Stromal cell of bone marrow (primary cell): ENCODE measurements at places on chromosomes 6 and 20.

- peak; percentile 44 for DNase-seq
These were observed 58.4 kb downstream of the GJA10 start for GRCh38 chr6:89952686-89953085.

DNA sequence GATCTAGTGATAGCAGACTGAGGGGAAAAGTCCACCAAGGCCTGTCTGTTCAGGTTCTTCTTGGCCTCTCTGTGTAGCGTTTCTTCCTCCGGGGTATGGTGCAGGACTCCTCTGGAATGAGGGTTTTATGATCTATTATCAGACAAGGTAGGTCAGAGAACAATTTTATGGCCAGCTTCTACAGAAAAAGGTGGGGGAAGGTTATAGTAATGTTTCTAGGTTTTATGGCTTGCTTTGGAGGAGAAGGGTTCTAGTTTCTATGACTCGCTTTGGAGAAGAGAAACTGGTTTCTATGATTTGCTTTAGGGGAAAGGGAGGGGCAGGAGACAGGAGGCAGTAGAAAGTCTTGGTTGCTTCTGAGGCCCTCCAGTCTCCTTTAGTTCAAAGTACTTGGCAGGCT, 144.8 kb upstream of the LAMA2 start:
- DNase-seq: no peak

- DNase-seq: no peak
These were observed 86.2 kb downstream of the AHI1 start for GRCh38 chr6:135411339-135411738.

DNA sequence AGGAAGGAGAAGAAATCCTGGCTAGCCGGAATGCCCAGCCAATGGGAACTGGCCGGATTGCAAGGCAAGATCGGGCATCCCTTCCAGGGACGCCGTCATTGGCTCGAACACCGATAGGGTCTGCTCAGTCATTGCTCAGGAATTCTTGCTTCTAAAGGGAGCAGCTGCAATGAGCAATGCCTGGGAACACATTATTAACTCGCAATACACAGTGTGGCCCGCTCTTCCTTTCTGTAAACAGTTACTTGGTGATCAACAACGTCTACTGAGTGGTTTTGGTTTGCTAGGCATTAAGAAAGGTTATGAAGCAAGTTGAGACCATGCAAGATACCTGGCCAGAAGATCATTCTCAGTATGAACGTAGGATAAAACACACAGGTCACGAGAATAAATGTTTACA, 165.4 kb upstream of the CITED2 start:
- peak; percentile 67 for DNase-seq

GRCh38 chr6:24719125-24719971, at the start of gene C6orf62:
TSS of gene C6orf62 (minus strand) at chr6:24719154. CDS start at chr6:24718668, 486 bp downstream.
- no peak for DNase-seq

DNA sequence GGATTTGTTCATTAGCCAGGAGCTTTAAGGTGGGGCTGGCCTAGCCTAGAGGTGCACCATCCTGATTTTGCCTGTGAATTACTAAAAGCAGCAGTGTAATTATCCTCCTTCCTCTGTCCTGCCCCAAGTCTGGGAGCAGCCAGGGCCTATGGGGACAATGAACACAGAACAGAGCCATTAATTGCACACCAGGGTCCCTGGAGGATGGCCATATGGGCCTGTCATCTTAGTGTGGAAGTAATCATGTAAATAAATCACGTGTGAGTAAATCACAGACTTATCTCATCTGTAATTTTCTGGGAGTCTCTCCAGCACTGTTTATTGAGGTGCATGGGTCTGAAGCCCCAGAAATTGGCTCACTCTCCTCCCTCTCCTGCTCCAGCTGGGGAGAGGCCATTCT, 176.3 kb downstream of the LRFN2 start:
- no peak for DNase-seq

DNA sequence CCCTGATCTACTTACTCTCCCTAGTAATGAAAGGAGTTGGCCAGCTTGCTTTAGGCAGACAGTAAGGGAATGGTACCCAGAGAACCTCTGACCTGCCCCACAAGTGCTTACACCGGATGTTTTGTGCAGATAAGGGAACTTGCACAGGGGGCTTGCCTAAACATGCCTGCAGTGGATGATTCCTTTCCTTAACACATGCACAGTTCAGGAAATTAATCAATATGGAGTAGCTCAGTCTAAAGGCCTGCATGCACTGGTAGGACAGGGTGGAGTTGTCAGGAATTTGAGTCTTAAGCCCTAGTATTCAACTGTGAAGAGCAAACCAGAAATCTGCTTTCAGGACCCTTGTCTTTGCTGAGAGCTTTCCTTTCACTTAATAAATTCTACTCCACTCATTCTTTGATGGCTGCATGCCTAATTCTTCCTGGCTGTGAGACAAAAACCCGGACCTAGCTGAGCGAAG, 3.9 kb upstream of the TRIM38 start:
- no peak for DNase-seq

DNA sequence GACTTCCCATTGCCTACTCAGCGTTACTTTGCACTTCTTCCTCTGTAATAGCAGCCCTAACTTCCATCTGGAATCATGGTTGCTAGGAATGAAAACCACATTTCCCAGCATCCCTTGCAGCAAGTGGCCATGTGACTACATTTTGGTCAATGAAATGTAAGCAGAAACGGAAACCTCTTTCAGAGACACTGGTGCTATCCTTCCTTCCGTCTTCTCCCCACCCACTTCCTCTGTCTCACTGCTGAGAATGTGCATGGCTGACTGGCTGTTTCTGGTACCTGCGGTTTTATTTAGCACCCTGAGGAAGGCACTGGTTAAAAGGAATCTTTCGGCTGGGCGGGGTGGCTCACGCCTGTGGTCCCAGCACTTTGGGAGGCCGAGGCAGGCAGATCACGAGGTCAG, 107.4 kb downstream of the SCML4 start:
- DNase-seq: no peak

DNA sequence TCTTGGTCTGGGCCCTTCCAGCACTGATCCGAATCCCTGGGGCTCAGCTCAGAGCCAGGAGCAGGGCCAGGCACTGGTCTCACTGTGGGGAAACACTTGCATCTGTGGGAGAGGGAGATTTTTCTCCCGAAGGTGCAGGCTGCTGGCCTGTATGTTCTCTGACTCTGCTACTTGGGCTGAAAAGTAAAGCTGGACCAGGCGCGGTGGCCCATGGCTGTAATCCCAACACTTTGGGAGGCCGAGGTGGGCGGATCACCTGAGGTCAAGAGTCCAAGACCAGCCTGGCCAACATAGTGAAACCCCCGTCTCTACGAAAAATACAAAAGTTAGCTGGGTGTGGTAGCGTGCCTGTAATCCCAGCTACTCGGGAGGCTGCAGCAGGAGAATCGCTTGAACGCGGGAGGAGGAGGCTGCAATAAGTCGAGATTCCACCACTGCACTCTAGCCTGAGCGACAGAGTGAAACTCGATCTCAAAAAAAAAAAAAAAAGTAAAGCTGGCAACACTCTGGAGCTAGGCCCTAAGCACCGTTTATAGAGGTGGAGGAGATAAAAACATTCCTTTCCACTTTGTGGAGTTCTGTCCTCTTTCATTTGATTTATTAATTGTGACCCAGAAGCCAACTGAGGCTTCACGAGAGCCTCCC, 41.7 kb downstream of the JPH2 start:
- no peak for DNase-seq

DNA sequence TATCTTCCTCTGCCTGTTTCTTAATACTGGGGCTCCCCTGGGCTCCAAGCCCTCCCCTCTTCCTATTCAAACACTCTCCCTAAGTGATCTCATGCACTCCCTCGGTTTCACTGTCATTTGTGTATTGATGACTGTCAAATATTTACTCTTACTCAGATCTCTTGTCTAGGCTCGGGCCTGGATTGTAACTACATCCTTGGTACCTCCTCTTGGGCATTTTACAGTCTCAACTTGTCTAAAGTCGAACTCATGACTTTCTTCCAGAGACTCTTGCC, 189.4 kb upstream of the PRDM1 start:
- DNase-seq: no peak

- DNase-seq: no peak
These were observed 10.1 kb upstream of the SNRNP48 start for GRCh38 chr6:7579851-7580250.

GRCh38 chr20:47925593-47925992, 140.3 kb upstream of the SULF2 start:
- DNase-seq: no peak

DNA sequence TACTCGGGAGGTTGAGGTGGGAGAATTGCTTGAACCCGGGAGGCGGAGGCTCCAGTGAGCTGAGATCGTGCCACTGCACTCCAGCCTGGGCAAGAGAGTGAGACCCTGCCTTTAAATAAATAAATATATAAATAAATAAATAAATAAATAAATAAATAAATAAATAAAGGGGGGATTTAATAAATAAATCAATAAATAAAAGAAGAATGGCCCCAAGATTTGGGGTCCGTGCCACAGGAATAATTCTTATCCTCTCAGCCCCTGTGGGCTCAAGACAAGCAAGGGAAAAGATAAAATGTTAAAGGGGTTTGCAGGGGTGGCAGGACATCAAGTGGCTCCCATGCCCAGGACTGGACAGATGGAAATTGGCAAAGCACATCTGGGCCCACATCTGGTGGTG, 31.2 kb upstream of the MDFI start:
- no peak for DNase-seq

GRCh38 chr6:106637051-106637716, 7.8 kb downstream of the QRSL1 start:
- DNase-seq: no peak

DNA sequence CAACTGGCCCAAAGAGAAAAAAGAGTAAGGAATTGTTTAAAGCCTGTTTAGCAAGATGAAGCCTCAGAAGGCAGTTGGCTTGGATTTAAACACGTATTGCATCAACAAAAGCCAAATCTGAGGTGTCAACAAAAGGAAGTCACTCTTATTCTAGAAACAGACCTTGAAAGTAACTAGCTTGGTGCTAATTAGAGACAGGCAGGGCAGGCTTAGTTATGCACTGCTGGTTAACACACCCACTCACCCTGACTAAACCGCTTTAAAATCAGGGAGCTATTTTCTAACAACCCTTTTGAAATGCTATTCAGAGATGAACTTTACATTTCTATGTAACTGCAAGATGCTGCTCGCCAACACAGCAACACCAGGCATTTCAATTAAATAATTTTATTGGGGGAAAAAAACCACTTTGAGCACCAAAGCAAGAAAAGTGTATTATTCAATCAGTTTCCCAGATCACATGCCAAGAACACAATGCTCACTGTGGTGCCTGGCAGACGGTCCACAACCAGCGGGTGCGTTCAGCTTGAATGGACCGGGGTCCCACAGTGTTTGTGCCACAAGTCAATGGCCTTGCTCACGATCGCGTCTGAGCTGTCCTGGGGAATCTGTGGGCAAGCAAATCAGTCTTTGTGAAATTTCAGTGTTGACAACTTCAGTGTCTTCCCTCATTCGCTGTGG, 23.6 kb downstream of the TBC1D7 start:
- no peak for DNase-seq

DNA sequence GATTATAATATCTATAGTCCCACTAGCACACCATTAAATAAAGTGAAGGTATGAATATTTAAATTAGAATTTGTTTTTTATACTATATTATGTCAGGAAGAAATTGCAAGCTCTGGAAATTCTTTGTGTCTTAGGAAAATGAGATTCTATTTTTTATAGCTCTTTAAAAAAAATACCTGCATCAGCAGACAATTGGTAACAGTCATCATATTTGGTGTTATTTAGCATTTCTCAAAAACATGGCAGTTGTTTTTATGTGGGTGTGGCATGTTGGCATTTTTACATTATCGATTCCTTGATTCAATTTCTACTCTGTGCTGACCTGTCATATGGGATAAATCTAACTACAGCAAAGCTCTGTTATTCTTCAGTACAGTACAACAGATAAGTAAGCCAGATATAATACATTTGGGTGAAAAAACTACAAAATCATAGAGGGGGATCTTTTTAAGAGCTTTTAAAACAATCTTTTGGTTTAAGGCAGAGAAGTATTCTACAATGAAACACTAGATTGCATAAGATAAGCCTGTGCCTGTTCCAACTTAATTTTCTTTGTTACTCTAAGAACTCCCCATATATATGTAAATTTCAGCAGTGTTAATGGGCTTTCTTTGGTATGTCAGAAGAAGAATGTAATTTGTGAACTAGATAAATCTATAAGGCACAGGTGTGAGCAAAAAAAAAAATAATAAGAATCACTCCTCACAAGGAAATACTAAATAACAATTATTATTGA, 71.5 kb downstream of the LAMA2 start:
- no peak for DNase-seq

GRCh38 chr20:57609842-57610167, 10.4 kb downstream of the ZBP1 start:
- no peak for DNase-seq

DNA sequence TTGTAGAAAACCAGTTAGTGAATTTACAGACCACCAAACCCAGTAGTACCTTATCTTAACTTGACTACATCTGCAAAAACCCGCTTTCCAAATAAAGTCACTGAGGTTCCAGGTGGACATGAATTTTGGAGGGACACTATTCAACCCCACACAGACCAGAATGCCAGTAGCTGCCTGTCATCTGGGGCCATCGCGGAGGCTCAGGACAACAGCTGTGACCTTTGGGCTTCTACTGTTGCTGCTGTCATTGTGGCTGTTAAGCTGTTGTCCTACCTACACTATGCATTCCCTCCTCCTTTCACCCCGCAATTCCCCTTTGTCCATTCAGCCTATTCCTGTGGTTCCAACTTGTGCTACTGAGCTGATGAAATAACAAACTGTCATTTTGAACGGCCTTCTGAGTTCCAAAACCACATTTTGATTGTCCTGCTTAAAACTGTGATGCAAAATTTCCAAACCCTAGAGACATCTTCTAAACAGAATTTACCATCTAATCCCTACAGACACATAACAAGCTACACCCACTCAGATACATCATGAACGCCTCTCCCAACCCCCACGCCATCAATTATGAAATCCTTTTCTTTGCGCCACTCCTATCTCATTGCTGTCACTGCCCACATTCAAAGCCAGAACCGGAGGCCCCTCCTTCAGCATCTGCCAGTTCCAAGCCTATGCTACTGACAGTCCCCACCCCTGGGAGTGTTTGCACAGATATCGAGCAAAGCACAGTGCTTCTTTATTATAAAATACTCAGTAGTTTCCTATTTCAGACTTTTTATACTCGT, 125.0 kb downstream of the C6orf118 start:
- DNase-seq: peak; percentile 44

DNA sequence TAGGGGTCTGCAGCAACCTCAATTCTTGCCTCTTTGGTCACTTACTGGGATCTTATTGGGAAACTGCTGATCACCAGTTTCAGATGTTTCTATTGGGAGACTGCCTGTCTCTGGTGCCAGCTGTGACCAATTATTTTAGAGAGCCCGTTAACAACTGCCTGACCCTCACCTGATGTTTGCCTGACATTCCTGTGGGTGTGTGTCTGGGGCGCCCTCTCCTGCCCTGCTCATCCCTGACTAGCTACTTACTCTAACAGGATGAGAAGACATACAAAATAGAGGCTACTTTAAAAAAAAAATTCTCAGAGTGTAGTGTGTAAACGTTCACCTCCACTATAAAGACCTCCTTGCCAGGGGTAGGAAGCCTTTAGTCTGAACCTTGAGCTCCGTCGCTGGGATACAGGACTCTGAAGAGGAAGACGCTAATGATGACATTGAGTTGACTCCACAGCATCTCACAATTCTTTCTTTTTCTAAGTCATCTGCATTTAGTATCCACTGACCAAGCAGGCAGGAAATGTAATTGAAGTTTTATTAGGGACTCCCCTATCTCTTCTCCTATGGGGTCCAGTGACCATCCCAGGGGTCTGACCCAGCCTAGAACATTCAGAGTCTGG, 54.6 kb upstream of the DDR1 start:
- DNase-seq: no peak

- no peak for DNase-seq
These were observed 140.9 kb downstream of the THBS2 start for GRCh38 chr6:169112483-169113320.

- DNase-seq: peak; percentile 46
These were observed 87.9 kb upstream of the PRND start for GRCh38 chr20:4633780-4634179.
